Forelimb muscle (tissue), 1 donor: ENCODE measurements at places on chromosomes 3 and 15.

GRCh38 chr3:72738752-72739530 lies 109.3 kb downstream of the SHQ1 start:
- no peak for DNase-seq

GRCh38 chr15:95162967-95163531 lies 931.7 kb downstream of the MCTP2 start:
- DNase-seq: no peak

DNA sequence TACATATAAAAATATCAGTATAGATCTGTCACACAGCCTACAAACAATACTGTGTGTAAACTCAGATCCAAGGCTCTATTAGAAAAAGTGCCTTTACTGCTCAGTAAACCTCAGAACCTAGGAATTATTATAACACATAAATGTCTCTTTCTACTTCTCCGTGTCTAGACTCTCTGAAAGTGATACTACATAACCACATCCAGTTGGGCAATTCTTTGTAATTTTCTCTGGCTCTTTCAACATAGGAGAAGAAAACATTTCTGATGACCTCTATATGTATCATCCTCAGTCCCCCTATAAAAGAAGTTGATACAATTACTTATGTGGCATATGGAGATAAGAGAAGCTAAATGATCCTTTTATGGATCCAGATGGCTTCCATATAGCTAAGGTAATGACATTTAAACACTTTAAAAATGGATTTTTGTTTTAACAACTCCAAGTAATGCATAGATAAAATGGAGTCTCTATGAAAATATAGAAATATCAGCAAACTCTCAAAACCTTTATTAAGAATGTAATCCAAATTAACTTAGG lies 104.5 kb downstream of the LSAMP start:
- no peak for DNase-seq

- no peak for DNase-seq
These were observed 8.7 kb upstream of the PAQR9 start for GRCh38 chr3:142972092-142972753.

- peak; percentile 40 for DNase-seq
These were observed 55.8 kb downstream of the ZNF621 start for GRCh38 chr3:40580494-40581091.

GRCh38 chr3:23161896-23162570 lies 41.1 kb upstream of the UBE2E2 start:
- no peak for DNase-seq

GRCh38 chr3:52339612-52340011 lies 23.5 kb downstream of the DNAH1 start:
- DNase-seq: peak; percentile 45

DNA sequence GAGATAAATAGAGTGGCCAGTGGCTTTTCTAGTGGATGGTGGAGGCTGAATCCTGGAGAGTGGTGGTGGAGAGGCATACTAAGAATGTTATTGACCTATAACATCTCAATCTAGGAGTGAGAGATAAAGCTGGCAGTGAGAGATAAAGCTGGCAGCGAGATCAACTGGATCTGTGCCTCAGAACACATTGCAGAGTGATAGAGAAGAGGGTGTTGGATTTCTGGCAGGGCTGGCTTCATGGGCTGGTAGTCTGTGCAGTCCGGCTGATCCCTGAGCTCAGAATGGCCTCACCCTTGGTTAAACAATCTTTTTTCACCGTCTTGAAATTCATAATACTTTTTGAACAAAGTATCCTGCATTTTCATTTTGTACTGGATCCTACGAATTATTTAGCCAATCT lies 221.2 kb downstream of the NLGN1 start:
- DNase-seq: no peak

DNA sequence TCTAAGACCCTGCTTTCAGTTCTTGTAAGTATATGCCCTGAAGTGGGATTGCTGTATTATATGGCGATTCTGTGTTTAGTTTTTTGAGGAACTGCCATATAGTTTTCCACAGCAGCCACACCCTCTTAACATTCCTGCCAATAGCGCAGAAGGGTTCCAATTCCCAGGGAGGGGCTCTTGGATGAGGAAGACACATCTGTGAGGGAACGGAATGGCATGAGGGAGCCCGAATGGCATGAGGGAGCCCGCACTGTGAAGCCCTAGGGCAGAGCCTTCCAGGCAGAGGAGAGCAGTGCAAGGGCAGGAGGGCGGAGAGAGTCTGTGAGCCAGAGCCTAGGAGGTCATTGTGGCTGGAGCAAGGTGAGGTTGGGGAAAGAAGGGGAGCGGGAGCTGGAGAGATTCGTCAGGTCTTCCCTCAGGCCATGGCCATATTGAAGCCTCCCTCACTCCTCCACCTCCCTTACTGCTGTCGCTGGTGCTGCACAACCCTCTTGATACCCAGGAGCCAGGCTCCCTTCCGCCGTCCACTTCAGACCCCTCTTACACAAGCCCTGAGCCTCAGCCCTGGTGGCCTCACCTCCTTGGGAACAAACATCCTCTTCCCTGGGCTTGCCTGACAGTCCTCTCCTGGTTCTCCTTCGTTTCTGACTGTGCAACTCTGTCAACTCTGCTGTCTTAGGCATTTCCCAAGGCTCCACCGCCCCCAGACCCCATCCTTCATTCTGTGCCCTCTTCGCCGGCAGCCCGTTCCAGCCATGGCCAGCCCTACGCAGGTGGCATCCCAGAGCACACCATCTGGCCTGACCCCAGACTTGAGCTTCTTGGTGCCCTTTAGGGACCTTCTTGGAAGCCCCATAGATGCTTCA lies 51.4 kb downstream of the FGD5 start:
- DNase-seq: no peak

GRCh38 chr3:189204167-189204866 lies 32.5 kb downstream of the TPRG1 start:
- DNase-seq: no peak

DNA sequence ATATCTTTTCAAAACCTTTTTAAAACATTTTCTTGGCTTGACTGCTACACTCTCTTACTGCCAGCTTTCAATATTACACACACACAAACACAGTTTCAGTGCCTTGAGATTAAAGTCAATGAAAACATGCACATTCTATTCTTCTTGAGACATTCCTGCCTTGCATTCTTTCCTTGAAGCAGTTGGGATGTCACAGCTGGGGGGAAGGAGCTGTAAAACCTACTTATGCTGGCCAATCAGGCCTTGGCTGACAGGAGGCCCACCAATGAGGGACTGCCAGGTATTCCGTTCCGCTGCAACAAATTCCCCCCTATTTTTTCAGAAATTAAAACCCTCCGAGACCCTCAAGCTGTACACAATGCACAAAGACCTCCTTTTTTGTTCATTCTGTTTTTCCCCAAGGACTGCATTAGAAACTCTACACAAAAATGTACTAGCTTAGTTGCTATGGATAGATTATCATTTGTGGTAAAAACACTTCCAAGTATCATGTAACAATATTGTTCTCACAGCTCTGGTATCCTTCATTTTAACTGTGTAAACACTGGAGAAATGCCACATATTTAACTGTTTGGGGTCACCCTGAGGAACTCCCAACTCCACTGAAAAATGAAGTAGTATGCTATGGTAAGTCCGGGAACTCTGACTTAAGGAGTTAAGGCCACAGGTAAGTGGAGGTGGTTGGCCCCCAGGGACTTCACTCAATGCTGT lies 18.5 kb downstream of the FSTL1 start:
- no peak for DNase-seq

DNA sequence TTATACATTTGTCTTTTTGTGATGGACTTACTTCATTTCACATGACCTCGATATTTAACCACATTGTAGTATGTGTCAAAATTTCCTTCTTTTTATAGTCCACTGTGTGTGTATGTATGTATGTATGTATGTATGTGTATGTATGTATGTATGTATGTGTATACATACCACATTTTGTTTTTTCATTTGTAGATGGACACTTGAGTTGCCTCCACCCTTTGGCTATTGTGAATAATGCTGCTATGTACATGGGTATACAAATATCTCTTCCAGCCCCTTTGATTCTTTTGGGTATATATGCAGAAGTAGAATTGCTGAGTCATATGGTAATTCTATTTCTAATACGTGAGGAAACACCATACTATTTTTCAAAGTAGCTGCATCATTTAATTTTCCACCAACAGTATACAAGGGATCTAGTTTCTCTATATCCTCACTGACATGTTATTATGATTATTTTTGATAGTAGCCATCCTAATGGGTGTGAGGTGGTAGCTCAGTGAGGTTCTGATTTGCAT lies 228.2 kb downstream of the OPA1 start:
- no peak for DNase-seq

DNA sequence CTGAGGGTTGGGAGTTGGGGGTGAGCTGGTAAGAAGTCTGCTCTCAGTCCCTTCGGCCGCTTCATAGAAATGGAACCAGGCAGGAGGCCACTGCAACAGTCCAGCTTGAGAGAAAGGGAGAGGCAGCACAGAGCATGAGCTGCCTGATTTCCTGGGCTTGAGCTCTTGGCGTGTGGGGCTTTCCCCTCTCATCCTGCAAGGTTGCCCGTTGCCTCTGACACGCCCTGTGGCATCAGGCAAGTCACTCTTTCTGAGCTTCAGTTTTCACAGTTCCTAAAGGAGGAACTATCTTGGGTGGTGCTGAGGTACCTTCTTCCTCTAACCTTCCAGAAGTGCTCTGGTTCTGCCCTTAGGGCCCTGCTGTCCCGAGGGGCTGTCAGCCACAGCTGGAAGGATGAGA lies 4.9 kb downstream of the MESP2 start:
- no peak for DNase-seq

DNA sequence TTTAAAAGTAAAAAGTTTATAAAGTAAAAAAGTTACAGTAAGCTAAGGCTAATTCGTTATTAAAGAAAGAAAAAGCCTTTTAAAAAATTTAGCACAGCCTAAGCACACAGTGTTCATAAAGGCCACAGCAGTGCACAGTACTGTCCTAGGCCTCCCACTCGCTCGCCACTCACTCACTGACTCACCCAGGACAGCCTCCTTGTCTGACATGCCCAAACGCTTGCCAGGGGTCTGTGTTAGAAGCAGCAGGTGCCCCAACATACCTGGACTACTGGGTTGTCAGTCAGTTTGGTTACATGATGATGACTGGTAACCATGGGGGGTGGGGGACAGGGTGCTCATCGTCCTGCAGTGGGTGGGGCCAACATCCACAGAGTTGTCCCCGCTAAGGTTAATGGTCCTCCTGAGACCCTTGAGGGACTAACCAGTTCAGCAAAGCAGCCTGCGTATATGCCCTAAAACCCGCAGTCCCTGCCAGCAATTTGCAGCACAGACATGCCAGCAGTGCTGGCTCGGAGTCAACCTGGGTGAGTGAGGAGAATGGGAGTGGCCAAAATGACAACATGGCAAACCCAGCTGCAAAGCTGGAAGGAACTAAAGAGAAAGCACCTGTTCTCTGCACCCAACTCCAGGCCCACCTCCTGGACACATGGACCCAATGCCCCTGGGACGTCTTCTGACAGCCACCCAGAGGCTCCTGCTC lies 49.2 kb downstream of the CYFIP1 start:
- no peak for DNase-seq

GRCh38 chr3:183116025-183116614 lies 16.8 kb upstream of the MCCC1 start:
- no peak for DNase-seq

DNA sequence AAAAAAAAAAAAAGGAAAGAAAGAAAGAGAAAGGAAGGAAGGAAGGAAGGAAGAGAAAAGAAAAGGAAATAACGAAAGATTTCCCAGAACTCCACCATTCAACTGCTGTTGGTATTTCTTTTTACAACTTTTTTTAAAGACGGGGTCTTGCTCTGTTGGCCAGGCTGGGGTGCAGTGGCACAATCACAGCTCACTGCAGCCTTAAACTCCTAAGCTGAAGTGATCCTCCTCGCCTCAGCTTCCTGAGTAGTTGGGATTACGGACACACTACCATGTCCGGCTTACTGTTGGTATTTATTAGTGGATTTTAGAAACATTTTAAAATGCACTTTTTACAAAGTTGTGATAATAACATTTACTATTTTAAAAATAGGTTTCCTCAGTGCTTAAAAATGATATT lies 15.0 kb upstream of the USP3 start:
- no peak for DNase-seq

DNA sequence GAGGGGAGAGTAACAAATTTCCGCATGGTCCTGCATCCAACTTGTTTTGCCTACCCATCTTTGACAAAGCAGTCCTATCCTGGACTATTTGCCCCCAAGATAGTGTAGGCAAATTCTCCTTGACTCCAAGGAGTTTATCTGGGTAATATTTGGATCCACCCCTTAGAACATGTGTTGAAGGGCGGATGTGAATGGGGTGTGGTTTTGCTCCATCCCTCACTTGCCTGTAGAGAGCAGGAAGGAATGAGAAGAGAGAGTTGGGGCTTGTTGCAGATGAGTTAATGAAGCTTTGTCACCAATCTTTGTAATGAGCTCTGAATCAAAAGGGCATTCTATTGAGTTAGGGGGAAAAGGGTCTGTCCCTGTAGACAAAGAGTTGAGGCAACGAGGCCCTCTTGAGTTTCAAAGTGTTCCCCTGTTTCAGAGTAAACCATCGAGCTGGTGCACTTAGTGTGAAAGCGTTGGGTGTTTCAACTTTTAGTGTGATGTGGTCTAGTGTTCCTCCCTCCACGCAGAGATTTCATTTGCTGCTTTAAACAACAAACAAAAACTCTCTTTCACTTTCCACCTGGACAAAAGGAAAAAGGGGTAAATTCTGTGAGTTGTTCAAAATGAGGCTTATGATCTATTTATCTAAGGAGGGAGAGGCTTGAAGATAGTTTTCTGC lies 42.2 kb upstream of the PPARG start:
- DNase-seq: no peak

GRCh38 chr3:24596626-24597025 lies 102.0 kb upstream of the THRB start:
- DNase-seq: no peak

DNA sequence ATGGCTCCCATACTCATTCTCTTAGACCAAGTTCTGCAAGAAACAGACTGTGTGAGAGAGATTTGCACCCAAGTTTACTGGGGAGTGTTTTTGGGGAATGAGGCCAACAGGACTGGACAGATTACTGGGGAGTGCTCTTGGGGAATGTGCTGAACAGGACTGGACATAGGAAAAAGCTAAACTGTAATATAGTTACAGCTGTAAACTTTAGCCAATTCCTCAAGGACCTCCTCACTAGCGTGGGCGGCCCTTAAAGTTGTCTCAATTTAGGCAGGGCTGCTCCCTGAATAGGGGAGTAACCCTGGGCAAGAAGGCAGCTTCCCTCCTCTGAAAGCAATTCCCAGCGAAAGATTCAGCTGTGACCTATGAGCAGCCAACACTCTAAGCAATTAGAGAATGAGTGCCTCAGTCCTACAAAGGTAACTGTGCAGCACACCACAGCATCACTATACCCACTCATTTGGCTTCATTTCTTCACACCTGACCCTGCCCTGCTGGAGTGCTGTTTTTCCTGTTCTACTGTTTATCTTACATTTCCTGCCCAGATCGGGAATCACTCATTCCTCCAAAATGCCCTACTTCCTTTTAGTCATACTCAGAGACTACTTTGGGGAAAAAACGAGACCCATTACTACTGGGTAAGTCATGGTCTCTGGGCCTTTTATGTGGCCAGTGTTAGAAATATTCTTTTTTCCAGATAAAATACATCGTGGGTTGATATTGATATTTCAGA lies 41.3 kb upstream of the TRIM42 start:
- DNase-seq: peak; percentile 31

- no peak for DNase-seq
These were observed 1.3 kb downstream of the ACTR8 start for GRCh38 chr3:53880396-53881345.

- peak; percentile 24 for DNase-seq
These were observed 66.3 kb upstream of the CRTC3 start for GRCh38 chr15:90463381-90463780.
